ENCODE measurements at places on chromosomes 11 and 22. TPM values are rescaled to one million over a fixed set of nuclear protein-coding genes. Genes with fewer than 3 reads are reported as not detected.

SSTR3 gene
- not detected for total RNA-seq

TENM4 gene
- 6.8 TPM for total RNA-seq

BTG4 gene
- total RNA-seq: 0.22 TPM

CD3D gene
- total RNA-seq: not detected

RAB39A gene
- 0.39 TPM for total RNA-seq

All from placental epithelial cell (primary cell).